SW 1271 (cell line): ENCODE measurements at places on chromosomes 5 and 9.

DNA sequence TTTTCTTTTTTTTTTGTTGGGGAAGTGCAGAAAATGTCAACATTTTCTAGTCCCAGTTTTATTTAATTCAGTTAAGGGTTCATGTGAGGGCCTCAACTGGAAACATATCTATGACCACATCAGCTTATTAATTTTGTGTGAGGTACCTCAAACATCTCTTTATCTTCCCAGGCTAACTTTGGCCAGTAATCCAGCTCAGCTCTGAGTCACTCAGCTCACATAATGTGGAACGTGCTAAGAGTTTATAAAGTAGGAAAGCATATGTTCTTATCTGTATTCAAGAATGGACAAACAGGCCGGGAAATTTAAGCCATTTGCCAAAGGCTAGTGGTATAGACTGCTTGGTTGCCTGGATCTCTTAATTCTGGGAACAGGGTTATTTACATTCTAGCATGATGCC is 118.4 kb downstream of the INSYN2B start:
- DNase-seq = no peak

GRCh38 chr5:78514427-78515330 is 133.9 kb downstream of the LHFPL2 start:
- DNase-seq = no peak

DNA sequence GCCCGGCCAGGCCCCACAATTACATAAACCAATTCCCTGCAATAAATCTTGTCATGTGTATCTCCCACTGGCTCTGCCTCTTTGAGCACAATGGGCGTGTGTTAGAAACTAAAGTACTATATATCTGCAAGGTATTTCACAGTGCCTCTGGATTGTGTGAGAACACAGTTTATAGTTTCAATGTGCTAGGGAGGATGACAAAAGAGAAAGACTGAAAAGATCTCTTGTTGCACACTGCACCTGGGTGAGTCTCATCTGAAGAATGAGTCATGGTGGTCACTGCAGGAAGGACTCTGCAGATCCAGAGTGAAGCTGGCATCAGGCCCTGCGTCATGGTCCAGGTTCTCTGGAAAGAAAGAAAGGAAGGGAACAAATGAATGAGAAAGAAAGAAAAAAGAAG is 20.7 kb upstream of the CTSV start:
- DNase-seq = no peak

DNA sequence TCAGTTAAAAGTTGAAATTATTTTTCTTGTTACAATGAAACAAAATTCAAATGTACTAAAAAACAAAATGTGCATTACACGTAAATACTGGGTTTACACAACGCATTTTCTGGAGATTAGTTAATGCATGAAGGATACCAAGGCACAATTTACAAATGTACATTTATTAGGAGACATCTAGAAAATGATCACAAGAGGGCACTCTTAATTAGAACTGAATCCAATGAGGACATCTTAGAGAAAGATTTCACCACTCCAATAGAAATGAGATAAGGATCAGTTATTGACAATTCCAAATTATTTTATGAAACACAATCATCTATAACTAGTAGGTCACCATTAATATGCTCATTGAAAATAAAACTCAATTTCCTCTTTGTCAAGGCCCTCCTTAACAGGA is 36.6 kb upstream of the CDH12 start:
- peak; percentile 25 for DNase-seq

DNA sequence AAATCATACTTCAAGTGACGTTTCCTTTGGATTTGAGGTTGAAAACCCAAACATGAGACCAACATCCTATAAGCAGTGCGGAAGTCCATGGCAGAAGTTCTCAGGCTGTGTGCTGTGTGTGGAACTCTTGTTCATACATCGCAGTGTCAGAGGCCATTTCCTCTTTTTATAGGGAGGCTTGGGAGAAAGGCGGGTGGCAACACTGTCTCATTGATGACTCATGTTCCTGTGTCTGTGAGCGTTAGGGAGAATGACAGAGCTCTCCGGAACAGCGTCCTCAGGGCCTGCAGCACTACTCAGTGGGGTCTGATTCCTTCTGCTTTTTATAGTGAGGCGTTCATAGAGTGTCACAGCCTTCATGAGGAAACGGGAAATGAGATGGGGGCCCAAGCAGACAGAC is 98.8 kb upstream of the BASP1 start:
- DNase-seq = peak; percentile 87

GRCh38 chr5:72177538-72177937 is 70.3 kb downstream of the MAP1B start:
- DNase-seq = no peak

GRCh38 chr9:444528-444927 is 229.9 kb downstream of the DOCK8 start:
- no peak for DNase-seq

GRCh38 chr5:145915970-145916638 is 20.3 kb upstream of the SH3RF2 start:
- no peak for DNase-seq

GRCh38 chr5:73176250-73176649 is 3.3 kb downstream of the TMEM174 start:
- DNase-seq = no peak

- DNase-seq = peak; percentile 30
These were observed 40.3 kb downstream of the NUP188 start for GRCh38 chr9:128987805-128988204.

- no peak for DNase-seq
These were observed 77.1 kb downstream of the CAMK4 start for GRCh38 chr5:111301264-111301663.

DNA sequence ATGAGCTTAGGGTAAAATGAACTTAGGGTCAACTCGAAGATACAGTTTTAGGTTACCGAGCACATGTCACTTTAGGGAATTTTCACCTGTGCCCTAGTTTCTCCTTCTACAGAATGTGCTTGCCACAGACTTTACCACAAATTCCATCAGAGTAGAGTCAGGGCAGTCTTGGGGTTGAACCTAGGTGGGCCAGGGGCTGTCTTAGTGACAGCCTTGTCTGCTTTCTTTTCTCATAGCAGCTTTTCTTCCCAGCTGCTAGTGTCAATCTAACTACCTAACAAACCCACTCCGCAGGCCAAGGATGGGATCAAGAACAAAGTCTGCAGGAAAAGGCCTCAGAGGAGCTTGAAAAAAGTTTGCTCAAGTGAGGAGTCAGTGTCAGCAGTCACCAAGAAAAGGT is 458.1 kb upstream of the CDH18 start:
- DNase-seq = no peak

DNA sequence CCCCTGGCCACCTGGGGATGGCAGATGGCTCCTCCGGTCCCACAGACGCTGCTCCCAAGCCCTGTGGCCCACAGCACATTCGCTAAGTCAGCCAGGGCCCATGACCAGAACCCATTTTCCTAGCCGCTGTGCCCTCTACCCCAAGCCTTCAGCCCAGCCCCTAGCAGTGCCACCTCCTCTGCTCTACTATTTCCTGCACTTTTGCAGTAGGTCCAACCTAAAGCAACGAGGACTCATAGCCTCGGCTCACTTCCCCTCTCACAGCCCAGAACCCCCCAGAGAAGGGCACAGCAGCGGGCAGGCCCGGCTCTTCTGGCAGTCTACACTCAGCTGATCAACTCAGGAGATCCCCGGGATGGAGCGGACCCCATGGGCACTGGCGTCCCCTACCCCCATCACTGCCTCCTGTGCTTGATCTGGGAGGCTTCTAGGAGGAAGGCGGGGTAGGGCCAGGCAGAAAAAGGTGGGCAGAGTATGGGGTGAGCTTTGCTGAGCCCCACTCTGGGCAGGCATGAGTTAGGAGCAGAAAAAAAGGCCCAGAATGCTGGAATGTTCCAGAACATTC is 111.2 kb downstream of the ZNF354C start:
- no peak for DNase-seq

DNA sequence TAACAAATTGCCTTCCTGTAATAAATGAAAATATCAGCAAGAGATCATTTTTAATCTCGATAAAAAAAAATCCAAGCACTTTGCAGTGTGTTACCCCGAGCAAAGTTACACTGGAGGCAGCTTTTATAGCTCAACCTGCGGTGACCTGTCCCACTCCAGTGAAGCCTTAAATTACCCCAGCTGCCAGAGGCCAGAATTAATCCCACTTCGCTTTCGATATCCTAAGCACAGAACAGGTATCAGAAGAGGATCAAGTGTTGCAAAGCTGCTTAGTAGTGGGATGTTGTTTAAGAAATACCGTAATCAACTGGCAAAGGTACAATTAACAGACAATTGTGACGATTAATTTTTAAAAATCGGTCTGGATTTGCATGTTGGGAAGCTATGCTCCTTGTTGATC is 314.0 kb downstream of the AGTPBP1 start:
- DNase-seq = no peak

GRCh38 chr9:36450110-36450732 is 50.2 kb upstream of the RNF38 start:
- DNase-seq = peak; percentile 23

DNA sequence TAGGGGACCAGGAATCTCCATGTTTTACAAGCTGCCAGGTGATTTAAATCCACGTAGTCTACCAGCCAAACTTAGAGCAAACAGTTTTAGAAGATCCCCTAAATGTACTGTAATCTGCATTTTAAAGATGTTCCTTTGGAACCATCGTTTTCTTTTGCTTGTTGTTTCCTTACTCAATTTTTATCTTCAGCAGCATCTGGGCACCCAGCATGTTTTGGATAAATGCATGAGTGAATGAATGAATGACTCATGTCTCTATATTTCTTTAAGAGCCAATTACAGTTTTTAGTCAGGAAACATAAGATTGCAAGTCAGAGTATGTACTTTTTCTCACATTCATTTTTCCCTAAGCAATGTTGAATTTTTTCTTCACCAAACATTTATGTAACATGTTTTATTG is 123.0 kb downstream of the HACD4 start:
- DNase-seq = no peak

GRCh38 chr5:147901599-147902039 is 4.7 kb downstream of the C5orf46 start:
- no peak for DNase-seq
